ENCODE measurements at places on chromosomes 4 and X.

GRCh38 chr4:148068065-148068911 is 336.4 kb downstream of the ARHGAP10 start:
- no peak for DNase-seq

- DNase-seq, result no peak
Measured at GRCh38 chrX:40415675-40416074, 165.1 kb upstream of the ATP6AP2 start.

DNA sequence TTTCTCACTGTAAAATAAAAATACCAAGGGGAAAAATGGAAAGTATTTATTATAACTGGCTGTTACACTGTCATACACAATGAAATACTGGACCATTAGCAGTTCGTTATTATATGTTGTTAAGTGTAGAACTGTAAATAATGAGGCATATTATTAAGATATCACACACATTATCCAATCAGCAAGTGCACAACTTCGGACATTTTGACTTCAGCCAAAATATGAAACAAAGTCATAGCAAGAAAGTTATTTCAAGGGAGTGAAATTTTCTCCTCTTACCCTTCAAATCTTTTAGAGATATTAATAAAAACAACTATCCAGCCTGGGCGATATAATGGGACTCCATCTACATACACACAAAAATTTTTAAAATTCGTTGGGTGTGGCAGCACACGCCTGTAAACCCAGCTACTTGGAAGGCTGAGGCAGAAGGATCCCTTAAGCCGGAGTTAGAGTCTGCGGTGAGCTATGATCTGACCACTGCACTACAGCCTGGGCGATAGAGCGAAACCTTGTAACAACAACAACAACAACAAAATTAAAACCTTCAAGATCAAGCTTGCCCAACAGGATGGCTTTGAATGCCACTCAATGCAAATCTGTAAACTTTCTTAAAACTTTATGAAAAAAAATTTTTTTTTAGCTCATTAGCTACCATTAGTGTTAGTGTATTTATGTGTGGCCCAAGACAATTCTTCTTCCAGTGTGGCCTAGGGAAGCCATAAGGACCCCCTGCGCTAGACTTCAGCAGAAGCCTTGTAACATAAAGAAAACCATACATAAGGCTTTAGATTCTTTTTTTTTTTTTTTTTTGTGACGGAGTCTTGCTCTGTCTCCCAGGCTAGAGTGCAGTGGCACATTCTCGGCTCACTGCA is 1.3 kb upstream of the CISD2 start:
- no peak for DNase-seq

- DNase-seq, result no peak
Measured at GRCh38 chr4:16386711-16387320, 160.5 kb upstream of the TAPT1 start.

GRCh38 chrX:2697306-2697705 is 6.2 kb downstream of the CD99 start:
- DNase-seq, result no peak

DNA sequence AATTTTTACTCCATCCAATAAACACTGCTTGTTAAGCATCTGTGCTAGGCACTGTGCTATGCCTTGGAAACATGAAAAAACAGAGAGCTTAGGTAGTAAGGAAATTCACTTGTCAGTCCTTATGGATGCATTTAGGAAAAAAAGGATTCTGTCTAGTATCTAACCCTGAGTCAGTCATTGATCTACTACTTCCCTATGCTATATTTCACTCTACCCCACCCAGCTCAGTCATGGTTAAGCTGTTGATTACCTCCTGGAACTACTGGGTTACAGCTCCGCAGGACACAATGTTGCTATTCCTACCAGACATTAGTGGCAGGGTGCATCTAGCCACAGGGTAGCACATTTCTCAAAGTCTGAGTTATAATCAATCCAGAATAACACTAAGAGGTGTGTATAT is 2.9 kb upstream of the USP53 start:
- no peak for DNase-seq

DNA sequence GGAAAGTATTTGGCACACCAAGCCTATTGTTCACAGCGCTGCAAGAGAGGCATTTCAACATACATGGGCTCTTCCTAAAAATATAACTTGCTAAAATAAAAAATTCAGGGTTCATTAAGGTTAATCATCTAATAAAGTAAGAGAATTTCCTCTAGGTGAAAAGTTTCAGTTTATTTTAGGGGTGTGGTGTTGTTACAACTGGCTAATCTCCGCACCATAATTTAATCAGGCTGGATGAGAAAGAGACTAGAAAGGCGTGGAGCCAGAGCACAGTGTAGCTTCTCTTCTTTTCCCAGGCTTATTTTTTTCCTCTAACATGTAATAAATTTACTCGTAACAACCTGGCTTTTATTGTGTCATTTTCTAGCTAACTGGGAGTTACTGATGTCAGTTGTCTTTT is 47.9 kb downstream of the FHL1 start:
- no peak for DNase-seq

GRCh38 chr4:78644744-78645330 is 93.3 kb downstream of the ANXA3 start:
- DNase-seq, result no peak

GRCh38 chr4:153447175-153447905 is 18.8 kb upstream of the TMEM131L start:
- DNase-seq, result no peak

GRCh38 chr4:139299536-139299935 is 1.8 kb upstream of the NAA15 start:
- no peak for DNase-seq

DNA sequence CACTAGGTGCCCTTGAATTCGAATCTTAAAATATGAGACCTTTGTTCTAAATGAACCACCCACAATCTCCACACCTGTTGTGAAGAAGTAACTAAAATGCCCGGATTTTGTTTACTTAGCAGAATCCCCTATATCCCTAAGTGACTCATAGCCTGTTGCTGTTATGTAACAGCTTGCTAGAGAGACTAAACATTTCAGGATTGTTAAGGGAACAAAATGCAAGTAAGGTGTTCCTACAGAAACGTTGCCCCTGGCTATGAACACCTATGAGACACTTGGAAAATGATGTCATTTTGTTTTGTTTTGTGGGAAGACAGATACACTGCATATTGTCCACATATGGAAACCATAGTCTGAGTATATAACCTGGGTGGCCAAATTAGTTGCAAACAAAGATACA is 24.2 kb upstream of the MXRA5 start:
- no peak for DNase-seq

GRCh38 chr4:98430708-98431403 is 169.7 kb downstream of the RAP1GDS1 start:
- DNase-seq, result no peak

- no peak for DNase-seq
Measured at GRCh38 chr4:53066155-53066554, 204.0 kb downstream of the RASL11B start.

GRCh38 chr4:182246401-182247205 is 3.4 kb downstream of the TENM3 start:
- no peak for DNase-seq

DNA sequence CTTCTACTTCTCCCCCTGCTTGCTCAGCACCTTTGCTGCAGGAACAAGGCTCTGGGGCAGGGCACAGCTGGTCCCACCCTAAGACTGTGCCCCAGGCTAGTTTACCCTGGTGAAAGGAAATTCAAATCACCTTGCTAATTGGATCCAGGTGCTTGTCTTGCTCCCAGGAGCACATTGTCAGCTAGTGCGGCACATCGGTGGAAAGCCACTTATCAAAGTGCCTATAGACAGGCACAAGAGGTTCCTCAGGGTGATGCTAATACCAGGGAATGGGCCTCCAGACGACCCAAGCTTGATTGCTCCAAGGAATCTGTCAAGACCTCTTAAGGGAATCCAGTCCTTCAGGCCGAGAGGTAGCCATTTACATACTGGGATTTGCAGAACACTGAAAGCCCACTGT is 64.5 kb upstream of the PRPS1 start:
- DNase-seq, result no peak

GRCh38 chr4:159291176-159291575 is 188.3 kb downstream of the RAPGEF2 start:
- no peak for DNase-seq

DNA sequence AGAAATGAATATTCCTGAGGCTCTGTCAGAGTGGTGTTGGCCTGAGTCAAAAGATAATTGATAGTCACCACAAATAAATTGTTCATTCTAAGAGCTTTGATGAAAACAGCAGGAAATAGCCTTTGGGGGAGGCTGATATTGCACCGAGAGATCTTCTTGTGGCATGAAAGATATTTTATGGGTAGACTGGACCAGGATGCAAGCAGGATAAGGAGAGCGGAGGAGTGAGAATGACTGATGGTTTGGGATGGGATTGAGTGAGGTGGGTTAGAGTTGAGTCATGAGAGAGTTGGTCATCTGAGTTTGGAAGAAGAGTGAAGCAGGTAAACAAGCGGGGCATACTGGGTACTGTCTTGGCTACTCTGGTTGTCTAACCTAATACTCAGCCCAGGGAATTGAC is 88.7 kb downstream of the REPS2 start:
- DNase-seq, result no peak

- DNase-seq, result no peak
Measured at GRCh38 chr4:173990126-173990868, 293.2 kb downstream of the FBXO8 start.

GRCh38 chr4:70722199-70722791 is 531 bp downstream of the RUFY3 start:
- DNase-seq, result no peak

- no peak for DNase-seq
Measured at GRCh38 chr4:155450676-155451075, 73.9 kb upstream of the MAP9 start.

GRCh38 chrX:41382714-41383645 is 49.0 kb downstream of the DDX3X start:
- DNase-seq, result no peak

GRCh38 chr4:95409127-95409526 is 139.6 kb downstream of the UNC5C start:
- DNase-seq, result no peak

DNA sequence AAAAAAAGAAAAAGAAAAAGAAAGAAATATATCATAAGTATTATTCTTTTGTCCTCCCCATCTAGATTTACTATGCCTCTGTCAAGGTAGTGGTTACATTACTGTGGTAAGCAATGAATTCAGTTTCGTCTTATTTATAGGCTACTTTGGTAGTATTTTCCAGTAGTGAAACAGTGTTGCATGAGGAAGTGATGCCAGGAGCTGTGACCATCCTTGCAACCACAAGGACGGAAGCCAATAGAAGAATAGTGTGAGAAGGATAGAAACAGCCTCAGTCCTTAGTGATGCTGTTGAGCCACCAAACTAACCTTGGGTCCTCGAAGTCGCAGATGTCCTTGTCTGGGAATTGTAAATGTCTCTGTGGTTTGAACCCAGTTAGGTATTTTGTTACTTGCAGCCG is 328.5 kb downstream of the PPP3CA start:
- DNase-seq, result no peak

GRCh38 chr4:129046055-129046959 is 47.0 kb downstream of the SCLT1 start:
- DNase-seq, result no peak

- no peak for DNase-seq
Measured at GRCh38 chrX:148573119-148573518, 72.7 kb downstream of the AFF2 start.

- no peak for DNase-seq
Measured at GRCh38 chr4:5020341-5020740, 1.1 kb upstream of the CYTL1 start.

DNA sequence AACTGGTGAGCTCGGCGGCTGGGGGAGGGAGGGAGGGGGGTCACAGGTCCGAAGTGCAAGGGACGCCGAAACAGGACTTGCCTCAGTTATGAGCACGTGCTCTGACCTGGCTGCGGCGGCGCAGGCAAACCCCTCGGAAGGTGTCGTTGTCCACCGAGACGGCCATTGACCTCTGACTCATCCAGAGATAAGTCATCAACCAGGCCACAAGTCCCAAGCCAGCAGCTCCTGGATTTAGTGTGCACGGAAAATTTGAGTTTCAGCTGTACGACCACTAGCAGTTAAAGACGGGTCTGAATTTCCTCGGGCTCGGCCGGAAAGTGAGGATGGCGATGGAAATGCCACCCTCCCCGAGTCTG is 674 bp downstream of the SH3D19 start:
- peak; percentile 1 for DNase-seq

- DNase-seq, result no peak
Measured at GRCh38 chr4:148790691-148791090, 348.5 kb upstream of the NR3C2 start.

DNA sequence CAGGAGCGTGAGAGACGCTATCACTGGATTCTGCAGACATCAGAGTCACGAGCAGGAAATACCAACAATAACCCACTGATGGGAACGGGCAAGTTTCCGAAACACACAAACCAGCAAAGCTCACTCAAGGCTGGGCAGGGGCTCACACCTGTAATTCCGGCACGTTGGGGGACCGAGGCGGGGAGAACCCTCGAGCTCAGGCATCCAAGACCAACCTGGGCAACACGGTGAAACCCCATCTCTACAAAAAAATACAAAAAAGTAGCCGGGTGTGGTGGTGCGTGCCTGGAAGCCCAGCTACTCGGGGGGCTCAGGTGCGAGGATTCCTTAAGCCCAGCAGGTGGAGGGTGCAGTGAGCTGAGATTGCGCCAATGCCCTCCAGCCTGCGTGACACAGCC is 17.2 kb upstream of the GTPBP6 start:
- DNase-seq, result no peak

DNA sequence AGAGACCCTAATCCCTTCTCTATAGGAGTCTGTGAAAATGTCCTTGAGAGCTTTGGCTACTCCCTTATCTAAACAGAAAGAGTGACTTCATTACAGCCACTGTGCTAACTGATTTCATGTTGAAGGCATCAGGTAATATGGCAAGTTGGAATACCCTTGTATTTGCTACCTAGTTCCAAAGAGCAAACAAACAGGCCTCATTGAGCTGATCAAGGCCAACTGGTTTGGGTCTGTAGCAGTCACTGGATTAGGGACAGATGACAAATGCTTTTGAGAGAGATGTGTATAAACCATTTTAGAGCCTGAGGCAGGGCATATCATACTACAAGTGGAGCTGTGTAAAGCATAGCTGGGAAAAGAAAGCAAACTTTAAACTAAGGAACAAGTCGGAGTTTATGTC is 22.9 kb upstream of the PDLIM5 start:
- DNase-seq, result no peak

- DNase-seq, result no peak
Measured at GRCh38 chrX:63387411-63387810, 36.3 kb upstream of the SPIN4 start.

- DNase-seq, result no peak
Measured at GRCh38 chrX:10667143-10667542, 46.8 kb upstream of the MID1 start.

DNA sequence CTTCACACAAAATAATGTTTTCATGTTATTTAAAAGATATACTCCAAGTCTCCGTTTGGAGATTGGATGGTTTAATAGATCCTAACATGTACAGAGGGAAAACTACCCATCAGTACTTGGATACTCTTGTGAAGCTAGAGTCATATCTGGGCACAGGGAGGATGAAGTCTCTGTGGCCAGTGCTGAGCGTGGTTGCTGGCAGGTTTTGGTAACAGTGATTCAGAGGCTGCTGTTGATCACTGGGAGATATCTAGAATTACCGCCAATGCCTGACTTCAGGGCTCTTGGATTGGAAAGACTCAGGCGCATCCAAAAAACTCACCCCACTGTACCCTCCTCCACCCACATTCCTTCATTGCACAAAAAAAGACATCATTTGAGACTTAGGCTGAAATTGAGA is 107.2 kb upstream of the PGRMC2 start:
- no peak for DNase-seq
